ENCODE measurements at places on chromosomes 7 and 10.

DNA sequence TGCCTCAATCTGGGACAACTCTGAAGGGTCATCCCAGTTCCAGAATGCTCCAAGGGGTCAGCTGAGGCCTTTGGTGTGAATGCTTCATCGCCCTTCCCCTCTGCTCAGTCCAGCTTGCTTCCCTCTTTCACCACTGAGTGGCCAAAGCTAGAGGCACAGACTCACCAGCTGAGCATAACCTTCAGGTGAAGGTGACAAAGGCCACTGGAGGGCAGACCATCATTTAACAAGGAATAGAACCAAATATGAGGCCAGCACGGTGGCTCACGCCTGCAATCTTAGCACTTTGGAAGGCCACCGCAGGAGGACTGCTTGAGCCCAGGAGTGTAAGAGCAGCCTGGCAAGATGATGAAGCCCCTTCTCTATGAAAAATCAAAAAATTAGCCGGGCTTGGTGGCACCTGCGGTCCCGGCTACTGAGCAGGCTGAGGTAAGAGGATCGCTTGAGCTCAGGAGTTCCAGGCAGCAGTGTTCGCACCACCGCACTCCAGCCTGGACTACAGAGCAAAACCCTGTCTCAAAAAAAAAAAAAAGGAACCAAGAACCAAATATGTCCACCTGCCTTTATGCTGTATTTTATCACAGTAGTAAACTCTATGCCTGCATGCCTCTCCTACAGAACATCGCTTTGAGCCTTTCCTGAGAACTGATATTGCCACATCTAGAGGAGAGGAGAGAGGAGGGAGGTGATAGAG, 13.4 kb downstream of the PRKAG2 start:
- DNase-seq, result no peak

GRCh38 chr7:91295576-91295975, 31.3 kb downstream of the FZD1 start:
- DNase-seq, result no peak

DNA sequence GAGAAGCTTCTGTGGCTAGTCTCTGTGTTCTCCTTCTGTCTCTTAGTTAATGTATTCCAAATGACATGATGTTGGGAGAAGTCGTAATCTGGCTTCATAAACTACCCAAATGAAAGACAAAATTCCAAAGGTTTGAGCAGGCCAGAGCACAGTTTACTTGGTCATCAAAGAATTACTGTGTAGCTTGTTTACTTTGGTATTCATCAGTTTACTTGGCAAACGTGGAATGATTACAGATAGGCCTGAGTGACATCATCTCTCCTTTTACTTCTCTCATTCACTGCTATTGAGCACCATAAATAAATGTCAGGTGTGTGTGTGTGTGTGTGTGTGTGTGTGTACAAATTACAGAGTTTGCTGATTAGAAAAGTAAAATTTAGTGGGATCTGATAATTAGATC, 327.3 kb downstream of the PHTF2 start:
- no peak for DNase-seq

GRCh38 chr7:98178762-98179490, 32.3 kb upstream of the BHLHA15 start:
- DNase-seq, result no peak

GRCh38 chr10:77564731-77565589, 72.6 kb downstream of the KCNMA1 start:
- DNase-seq, result no peak

GRCh38 chr7:7742223-7742622, 23.8 kb upstream of the RPA3 start:
- peak; percentile 10 for DNase-seq

GRCh38 chr7:55052081-55052480, 33.3 kb downstream of the EGFR start:
- DNase-seq, result no peak

DNA sequence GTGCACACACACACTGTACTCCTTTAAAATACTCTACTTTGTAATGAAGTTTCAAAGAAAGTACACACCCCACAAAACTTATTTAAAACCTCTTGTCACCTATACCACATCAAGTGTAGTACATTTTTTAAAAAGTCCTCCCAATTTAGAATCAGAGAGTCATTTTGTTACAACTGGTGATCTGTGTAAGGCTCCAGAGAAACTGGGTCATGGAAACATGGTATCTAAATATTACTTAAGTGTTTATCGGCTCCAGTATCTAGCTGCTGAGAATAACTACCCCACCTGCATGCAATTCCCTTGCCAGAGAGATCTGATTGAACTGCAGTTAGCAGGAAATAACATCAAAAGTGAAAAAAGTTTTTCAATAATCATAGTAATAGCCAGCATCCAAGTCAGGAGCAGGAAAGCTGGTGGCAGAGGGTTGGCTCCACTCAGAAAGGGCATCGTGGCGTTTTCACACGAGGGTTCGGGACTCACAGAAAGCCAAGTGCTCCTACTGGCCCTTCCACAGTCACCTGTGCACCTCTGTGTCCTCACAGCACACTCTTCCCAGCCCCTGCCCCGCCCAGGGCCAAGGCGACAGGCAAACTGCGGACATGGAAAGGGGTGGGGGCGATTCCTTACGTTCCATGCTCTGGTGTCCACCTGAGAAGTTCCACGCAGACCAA, 6.5 kb downstream of the RGS10 start:
- no peak for DNase-seq

DNA sequence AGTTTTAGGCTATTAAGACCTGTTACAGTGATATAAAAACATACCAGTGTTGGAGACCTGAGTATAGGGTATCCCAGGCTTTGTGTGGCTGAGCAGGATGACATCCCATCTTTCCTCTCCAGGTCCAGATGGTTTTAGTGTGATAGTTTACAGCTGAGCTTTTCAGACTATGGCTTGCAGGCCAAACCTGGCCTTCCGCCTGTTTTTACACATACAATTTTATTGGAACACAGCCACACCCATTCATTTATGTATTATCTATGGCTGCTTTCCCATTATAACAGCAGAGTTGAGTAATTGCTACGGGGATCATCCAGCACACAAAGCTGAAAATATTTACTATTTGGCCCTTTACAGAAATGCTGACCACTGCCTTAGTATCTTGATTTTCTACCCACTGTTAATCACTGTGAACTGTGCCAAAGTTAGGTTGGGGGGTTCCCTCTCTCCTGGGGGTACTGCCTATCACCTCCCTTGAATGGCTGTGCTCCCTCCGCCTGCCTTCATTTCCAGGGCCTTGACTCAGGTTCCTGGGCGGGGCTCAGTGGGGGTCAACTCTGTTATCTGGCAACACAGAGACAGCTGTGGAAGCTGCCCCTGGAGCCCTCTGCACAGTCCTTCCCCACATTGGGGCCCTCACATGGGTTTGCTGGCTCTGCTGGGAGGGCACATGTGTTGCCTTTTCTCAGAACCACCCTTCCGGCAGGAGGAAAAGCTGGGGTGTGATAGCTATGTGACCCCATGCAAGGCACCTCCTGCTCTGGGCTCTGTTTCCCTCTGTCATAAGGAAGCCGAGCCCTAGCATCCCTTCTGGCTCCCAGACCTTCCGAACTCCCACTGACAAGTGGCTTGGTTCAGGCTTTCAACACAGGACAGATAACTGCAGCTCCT, 40.3 kb upstream of the SH2D4B start:
- DNase-seq, result no peak

DNA sequence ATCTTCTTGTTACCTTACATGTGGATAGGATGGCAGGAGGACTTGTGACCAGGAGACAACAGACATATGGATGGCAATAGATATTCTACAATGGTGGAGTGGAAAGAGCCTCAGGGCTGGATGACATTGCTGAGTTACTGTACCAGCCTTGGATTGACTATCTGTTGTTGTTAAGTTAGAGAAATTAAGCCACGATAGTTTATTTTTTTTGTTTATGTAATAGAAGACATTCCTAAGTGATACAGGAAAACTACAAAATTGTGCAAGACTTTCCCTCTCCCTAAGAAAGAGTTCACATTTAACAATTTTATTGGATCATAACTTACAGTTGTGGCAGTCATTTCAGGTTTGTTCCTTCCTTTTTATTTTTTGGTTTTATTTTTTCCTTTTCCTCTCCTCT, 230.7 kb upstream of the CACNA2D1 start:
- DNase-seq, result no peak

GRCh38 chr10:113982296-113982695, 61.4 kb upstream of the ADRB1 start:
- no peak for DNase-seq

DNA sequence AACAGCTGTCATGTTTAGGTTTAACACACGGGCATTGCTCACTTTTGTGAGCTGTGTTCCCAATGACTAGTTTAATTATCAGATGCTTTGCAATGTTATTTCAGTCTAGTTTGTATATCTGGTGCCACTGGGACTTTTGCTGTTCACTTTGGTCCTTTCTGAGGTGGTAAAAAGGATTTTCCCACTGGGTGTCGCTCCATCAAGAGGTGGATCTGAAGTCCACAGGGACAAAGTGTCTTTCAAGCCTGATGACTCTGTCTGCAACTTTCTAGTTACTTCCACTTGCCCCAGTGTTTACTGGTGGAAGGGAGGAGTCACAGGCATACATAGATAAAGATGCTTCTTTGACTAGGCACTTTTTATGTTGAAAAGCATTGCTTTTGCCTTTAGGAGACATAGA, 242.2 kb downstream of the HGF start:
- DNase-seq, result no peak

GRCh38 chr7:29434380-29434768, 129.3 kb upstream of the PRR15 start:
- no peak for DNase-seq

GRCh38 chr10:34580643-34581042, 234.5 kb downstream of the PARD3 start:
- DNase-seq, result no peak

- DNase-seq, result no peak
Measured at GRCh38 chr7:132446260-132446659, 130.0 kb downstream of the PLXNA4 start.

GRCh38 chr7:25854059-25854458, 297.9 kb upstream of the NFE2L3 start:
- no peak for DNase-seq

- no peak for DNase-seq
Measured at GRCh38 chr10:110506448-110506847, 8.7 kb downstream of the DUSP5 start.

DNA sequence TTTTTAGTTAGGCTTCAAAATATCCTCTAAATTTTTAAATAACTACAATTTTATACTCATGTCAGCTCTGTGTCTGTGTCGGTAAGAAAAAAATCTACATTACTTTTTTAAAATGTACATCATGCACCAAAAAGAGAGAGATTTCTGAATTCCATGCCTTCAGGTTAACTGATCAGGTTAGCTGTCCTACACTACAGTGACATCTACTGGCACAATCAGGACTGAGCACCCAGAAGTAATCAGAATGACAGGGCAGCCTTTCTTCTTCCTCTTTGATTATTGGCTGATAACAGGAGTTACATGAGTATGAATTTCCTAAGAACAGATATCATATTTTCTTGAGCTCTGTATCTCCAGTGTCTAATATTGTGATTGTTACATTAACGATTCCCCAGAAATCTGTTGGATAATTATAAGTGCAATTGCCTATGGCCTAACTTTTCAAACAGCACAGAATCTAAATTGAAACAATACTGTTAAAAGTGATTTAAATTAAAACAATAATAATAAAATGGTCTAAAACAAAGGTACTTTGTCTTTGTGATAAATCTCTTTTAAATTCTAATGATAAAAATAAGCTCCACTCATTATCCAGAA, 41.8 kb upstream of the HYCC1 start:
- DNase-seq, result peak; percentile 58

GRCh38 chr7:100441641-100442535, 5.6 kb upstream of the PPP1R35 start:
- DNase-seq, result no peak
